AG20443 (cell line): ENCODE measurements at places on chromosomes 1 and 21.

DNA sequence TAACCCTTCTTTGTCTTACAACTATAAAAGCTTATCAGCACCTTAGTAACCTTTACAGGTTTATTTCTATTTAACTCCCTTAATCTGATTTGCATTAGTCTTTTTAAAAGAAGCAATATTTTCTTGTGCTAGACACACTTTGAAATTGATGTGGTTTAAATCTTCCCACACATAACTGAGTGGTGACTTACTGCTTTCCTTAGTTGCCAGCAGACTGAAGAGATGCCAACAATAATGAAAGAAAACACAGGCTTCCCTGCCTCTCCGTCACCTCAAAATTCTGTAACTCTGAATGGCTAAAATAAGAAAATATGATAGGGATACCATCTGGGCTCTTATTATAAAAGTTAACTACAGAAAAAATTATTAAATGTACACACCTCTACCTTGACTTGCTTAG lies 196.8 kb downstream of the PTBP2 start:
- DNase-seq: peak; percentile 63

DNA sequence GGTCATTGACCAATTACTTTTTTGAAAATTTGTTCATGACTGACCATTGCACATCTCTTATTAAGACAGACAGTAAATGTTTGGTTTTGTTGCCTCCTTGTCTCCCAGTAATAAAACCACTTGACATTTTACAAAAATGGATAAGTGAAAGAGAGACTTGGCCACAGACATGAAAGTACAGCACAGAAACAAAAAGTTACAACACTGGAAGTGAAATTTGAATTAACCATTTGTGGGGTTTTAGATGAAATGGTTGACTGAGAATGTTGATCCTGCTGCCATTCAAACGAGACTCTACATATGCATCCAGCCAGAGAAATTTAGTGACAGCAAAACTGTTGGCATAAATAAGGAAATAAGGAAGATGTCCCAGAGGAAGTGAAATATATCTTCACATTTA lies 79.3 kb upstream of the B3GALT2 start:
- no peak for DNase-seq

GRCh38 chr1:31745096-31745945 lies 18.8 kb downstream of the ADGRB2 start:
- peak; percentile 93 for DNase-seq

- peak; percentile 89 for DNase-seq
Measured at GRCh38 chr1:201254625-201255478, 28.5 kb upstream of the PKP1 start.

DNA sequence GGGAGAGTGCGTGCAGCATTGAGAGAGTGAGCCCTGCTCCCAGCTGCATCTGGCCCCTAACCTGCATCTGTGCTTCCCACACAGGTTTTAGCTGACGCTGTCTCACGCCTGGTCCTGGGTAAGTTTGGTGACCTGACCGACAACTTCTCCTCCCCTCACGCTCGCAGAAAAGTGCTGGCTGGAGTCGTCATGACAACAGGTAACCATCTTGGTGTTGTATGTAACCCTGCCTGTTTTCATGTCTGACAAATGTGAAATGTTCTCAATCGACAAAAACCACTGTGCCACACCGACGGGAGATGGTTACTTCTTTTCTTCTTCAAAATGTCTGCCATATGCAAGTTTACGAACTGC lies 105.8 kb downstream of the ADARB1 start:
- no peak for DNase-seq

GRCh38 chr1:54583307-54583686 lies 35.3 kb downstream of the ACOT11 start:
- no peak for DNase-seq

- DNase-seq: no peak
Measured at GRCh38 chr1:113937146-113937545, 8.0 kb downstream of the HIPK1 start.

DNA sequence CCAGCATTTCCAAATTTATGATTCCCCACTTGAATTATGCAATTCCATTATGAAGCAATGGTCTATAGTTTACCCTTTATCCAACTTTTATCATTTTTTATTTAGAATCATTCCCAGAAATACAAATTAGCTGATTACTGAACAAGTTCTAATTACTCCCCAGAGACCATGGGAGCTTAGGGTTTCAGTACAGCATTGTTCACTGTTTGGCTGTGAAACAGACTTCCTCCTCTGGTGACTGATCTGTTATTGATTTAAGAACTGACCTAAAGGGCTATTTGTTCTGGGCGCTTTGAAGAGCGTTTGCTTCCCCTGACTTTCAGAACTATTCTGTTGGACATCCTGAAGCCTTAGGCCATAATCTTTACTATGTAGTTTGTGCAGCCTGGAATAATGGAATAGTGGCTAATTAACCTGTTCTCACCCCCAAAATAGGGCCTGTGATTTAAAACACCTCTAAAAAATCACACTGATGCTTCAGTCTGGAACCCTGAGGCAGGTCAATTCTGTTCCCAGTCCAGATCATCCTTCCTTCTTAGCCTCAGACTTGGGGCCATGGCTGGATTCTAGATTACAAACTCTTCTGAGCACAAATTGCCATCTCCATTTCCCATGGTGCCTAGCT lies 58.7 kb downstream of the ALG14 start:
- no peak for DNase-seq

DNA sequence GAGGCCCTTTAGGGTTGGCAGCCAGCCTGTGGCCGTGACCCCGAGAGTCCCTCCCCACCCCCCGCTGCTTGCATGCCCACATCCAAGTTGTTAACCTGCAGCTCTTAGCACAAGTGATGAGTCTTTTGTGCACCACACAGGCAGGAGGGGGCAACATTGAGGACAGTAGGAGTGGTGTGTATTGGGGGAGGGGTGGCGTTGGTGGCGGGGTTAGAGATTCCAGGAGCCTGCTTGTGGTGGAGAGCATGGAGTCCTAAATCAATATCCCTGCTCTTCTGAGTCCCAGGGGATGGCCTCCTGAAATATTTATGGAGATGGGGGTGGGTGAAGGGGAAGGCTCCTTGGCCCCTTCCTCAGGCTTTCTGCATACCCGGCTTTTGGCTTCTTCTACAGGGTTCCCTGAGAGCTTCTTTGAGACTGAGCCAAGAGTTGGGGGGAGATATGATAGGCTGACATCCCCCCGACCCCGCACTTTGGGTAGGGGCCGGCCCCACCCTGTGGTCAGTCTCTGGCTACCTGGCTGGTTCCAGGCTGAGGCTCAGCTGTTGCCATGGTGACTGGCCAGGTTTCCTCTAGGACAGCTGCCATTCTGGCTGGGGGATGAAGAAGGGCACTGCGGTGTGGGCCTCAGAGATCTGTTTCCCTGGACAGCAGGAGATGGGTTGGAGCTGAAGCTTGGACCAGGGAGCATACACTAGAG lies 5.0 kb downstream of the CHRNB2 start:
- no peak for DNase-seq

DNA sequence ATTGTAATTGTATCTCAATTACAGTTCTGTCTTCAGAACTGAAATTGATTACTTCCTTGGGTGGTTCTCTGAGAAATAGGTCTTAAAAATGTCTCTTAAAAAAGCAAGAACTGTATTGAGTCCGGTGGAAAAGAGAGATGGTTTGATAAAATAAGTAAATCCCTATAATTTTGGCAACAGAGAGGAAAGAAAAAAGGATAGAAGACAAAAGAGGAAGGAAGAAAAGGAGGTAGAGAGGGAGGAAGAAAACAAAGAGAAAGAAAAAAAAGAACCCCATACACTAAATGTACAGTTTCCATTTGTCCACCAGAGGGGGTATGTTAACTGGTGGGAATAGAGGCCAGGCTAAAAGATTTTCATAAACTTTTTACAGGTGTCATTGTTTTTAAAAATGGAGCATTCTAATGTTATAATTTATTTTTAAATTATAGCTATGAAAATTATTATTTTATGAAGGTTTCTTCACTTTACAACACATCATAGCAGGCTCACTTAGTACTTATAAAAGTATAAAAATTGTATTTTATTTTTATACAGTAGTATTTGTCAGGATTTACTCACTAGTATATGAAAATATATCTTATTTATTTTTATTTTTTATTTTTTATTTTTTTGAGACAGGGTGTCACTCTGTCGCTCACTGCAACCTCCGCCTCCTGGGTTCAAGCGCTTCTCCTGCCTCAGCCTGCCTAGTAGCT lies 2.1 kb upstream of the UBE2T start:
- DNase-seq: peak; percentile 21

- no peak for DNase-seq
Measured at GRCh38 chr21:43866659-43867331, 1.8 kb downstream of the AGPAT3 start.

GRCh38 chr1:79040424-79041082 lies 34.0 kb upstream of the ADGRL4 start:
- peak; percentile 4 for DNase-seq

DNA sequence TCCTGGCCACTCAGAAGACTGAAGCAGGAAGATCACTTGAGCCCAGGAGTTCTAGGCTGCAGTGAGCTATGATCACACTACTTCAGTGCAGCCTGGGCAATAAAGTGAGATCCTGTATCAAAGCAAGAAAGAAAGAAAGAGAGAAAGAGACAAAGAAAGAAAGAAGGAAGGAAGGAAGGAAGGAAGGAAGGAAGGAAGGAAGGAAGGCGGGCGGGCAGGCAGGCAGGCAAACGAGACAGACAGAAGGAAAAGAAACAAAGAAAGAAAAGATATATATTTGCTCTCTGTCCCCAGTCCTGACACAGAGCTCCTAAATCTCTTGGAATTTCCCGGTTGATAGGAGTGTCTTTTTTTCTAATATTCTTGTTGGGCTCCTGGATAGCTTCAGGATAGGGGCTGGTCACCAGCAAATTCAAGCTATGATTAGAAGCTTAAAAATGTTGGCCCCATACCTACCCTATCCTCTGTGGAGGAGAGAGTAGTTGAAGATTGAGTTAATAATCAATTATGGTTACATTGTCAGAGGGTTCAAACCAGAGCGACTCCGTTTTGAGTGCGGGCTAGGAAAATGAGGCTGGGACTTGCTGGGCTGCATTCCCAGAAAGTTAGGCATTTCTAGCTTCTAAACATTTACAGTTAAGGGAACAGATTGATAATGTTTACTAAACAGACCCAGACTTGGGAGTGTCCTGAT lies 3.3 kb upstream of the MIGA1 start:
- no peak for DNase-seq

DNA sequence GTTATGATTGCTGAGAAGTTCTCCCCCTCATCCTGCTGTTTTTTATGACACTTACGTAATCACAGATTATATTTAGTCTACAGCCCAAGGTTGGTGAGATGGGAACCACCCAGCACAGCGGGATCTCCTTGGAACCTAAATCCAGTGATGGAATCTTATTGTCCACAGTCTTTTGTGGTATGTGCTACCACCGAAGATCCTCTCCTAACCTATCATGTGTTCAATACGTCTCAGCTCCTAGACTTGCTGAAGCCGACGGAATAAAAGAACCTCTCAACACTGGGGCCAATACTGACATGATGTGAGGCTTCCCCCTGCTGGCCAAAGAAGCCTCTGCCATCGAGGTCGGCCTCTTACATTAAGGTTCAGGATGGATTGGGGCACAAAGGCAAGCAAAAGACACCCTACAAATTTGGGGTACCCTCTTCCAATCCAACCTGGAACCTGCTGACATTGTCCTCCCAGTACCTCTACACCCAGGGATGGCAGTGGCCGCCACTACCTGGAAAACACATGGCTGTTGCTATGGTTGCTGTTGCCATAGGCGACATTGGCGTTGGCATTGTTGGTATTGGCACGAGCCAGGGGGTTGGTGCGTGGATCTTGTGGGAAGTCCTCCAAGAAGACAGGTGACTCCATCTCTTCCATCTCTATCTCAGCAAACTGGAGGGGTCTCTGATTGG lies 19.4 kb upstream of the KIF21B start:
- peak; percentile 82 for DNase-seq

- DNase-seq: no peak
Measured at GRCh38 chr1:110424699-110425611, 17.5 kb upstream of the LAMTOR5 start.

- DNase-seq: no peak
Measured at GRCh38 chr1:219506473-219506899, 106.4 kb downstream of the ZC3H11B start.

DNA sequence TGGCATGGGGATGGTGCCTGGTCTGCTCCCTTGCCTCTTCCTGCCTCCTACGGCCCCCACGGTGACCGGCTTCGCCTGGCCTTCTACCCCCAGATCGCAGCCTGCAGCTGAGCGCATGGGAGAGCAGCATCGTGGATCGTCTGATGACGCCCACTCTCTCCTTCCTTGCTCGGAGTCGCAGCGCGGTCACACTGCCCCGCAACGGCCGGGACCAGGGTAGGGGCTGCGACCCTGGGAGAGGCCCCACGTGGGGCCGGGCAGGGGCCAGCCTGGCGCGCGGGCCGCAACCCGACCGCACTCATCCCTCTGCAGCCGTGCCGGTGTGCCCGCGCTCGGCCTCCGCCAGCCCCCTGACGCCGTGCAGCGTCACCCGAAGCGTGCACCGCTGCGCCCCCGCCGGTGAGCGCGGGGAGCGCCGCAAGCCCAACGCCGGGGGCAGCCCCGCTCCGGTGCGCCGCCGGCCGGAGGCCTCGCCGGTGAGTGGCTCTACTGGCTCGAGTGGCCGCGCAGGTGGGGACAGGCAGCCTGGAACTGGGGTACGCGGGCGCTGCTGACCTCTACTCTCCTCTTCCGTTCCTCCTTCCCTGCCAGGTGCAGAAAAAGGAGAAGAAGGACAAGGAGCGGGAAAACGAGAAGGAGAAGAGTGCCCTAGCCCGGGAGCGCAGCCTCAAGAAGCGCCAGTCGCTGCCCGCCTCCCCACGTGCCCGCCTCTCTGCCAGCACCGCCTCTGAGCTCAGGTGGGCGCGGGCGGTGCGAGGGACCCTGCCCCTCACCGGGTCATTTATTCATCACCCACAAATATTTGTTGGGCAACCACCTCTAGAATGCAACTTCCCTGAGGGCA lies 20.4 kb downstream of the MAP7D1 start:
- DNase-seq: no peak

DNA sequence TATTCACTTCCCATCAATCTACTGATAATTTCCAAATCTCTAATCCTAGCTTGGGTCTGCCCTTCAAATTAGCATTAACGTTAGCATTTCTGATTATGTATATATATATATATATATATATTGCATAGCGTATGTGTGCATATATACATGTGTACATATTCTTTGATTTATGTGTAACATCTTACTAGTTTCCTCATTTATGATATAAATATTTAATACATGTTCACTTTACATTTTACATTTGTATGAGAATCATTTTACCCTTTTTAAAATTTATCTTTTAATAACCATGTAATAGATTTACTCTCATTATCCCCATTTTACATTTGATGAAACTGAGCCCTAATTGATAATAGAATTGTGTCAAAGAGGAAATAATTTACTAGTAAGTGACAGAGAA lies 164.7 kb downstream of the ZNF648 start:
- DNase-seq: no peak

- peak; percentile 53 for DNase-seq
Measured at GRCh38 chr1:88998716-88999115, 6.3 kb upstream of the KYAT3 start.

DNA sequence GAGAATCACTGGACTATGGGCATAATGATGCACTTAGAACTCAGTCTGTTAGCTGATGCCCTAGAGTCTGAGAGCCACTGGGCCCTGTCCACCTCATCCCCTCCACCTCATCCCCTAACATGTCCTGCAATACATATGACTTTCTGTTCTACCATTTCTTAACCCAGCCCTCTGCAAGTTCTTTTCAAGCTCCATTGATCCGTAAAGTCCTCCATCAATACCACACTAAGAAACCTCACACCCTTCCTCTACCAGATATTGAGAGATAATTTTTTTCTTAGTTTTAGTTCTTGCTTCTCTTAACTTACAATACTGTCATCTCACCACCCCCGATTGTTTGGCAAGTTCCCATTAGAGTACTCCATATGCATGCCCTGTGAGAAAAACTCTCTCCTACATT lies 22.1 kb downstream of the FCRL4 start:
- no peak for DNase-seq
